ENCODE measurements at places on chromosomes 1 and 21.
A peak's percentile ranks its signal among the peaks of the same experiment; 100 is the strongest.

DNA sequence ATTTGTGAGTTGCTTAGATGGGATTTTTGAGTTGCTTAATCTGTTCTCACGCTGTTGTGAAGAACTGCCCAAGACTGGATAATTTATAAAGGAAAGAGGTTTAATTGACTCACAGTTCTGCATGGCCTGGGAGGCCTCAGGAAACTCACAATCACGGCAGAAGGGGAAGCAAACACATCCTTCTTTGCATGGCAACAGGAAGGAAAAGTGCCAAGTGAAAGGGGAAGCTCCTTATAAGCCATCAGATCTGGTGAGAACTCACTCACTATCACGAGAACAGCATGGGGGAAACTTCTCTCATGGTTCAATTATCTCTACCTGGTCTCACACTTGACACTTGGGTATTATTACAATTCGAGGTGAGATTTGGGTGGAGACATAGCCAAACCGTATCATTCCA is 10.3 kb downstream of the CLIC6 start:
- no peak for DNase-seq

DNA sequence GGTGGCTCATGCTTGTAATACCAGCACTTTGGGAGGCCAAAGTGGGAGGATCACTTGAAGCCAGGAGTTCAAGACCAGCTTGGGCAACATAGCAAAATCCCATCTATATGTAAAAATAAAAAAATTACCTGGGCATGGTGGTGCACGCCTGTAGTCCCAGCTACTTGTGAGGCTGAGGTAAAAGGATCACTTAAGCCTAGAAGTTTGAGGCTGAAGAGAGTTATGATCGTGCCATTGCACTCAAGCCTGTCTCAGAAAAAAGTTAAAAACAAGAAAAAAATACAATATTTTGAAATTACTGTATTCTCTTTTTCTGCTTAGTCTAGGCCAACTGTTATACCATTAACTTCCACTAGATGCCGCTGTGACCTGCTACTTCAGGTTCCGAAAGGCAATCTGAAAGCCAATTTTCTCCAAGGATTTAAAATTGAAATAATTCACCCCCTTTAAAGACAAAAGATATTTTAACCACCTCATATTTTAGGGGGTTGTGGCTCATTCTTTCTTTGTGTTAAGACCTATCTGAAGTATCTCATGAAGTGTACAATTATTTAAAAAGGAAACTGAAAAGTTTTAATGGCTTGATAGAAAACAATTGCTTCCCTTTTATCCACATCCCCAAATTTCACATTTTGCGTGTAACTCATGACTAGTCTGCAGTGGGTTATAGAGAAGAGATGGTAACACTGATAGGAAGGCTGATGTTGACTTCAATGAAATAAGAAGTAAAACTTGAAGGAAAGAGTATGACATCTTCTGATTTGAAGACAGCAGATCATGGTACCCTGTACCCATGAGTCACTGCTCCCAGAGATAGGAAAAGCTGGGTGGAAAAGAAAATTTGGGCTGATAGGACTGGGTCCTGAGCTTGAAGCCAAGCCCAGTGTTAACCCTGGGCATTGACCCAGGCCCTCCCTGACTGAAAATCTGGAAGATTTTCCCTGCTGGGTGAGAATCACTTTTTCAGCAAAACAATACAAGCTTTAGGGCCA is 24.4 kb upstream of the CLDN14 start:
- no peak for DNase-seq

DNA sequence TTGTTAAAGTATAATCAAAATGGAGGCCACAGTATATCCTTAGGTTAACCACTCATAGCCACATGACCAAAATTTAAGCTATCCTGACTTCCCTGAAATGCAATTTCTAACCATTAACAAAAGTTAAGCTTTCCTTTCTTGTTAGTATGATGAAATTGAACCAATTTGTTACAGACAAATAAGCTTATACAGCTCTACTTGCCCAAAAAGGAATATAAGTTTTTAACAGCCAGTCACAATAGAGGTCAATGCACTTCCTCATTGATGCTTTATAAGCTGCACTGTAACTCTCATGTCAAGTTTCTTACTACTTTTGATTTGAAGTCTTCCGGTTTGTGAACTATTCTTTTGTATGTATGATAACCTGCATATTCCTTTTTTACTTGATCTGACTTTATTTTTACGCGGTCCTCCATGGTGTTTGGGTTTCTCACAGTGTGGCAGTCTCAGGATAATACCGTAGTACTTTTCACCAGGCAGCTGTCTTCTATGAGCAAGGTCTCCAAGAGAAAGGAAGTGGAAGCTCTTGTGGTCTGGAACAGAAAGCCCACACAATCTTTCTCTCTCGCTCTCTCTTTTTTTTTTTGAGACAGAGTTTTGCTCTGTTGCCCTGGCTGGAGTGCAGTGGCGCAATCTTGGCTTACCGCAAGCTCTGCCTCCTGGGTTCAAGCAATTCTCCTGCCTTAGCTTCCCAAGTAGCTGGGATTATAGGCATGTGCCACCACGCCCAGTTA is 331.6 kb downstream of the SRGAP2C start:
- no peak for DNase-seq

- no peak for DNase-seq
Observed at GRCh38 chr1:155801149-155801548, 55.9 kb downstream of the GON4L start.

DNA sequence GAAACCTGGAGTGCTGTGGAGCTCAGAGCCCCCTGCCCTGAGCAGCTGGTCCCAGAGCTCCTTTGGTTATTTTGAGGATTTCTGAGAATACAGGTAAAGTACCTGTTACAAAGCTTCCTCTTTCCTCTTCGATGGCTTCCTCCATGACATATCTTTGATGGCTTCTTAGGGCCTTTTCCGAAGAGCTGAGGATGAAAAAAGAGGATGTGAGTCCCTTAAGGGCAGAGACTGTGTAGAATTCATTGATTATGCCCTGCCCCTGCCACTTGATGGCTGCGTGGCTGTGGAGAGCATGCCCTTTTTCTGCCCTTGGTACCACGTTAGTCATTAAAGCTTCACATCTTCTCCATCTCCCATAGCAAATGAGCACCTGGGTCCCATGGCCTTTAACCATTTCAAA is 14.2 kb downstream of the TEX35 start:
- DNase-seq: no peak

GRCh38 chr1:200242110-200243041 is 167.5 kb downstream of the ZNF281 start:
- DNase-seq: no peak

GRCh38 chr1:55196433-55197035 is 18.6 kb downstream of the USP24 start:
- DNase-seq: no peak

DNA sequence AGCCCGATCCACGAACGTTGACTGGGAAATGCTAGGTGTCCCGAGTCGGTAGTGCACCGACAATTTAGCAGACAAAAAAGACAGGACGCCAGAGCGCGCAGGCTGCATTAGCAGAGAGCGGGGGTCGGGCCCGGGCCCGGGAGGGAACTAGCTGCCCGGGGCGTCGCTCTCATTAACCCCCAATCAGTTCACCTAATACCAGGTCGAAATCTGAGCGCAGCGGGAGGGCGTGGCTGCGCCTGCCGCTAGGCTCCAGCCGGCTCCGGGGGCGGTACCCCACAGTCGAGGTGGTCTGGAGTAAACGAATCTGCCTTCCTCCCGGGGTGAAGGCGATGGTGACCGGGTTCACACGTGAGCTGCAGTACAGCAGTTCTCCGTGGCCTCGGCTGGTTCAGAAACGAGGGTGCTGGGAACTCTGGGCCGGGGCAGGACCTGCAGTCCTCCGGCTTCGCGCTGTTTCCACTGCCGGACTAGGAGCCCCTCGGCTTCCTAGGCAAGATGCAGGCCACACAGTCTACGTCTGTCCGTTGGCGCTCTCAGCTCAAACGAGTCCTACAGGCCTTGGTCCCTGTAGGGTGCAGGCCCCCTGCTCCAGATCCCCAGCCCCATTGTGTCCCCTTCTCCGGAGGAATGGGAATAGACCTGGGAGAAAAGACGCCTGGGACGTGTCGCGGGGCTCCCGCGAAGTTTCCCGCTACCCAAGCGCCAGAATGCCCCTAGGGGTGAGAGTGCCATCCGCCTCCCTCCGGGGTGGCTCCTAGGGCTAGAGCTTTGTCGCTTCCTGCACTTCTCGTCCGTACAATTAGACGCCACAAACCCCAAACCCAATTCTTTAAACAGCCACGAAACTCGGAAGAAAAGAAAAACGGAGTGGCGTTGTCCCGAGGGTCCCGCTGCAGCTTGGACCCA is 2.0 kb downstream of the GFI1 start:
- DNase-seq: peak; percentile 52

GRCh38 chr1:35426097-35426586 is 131.1 kb downstream of the KIAA0319L start:
- DNase-seq: no peak

- no peak for DNase-seq
Observed at GRCh38 chr1:11806307-11806936, 431 bp downstream of the CLCN6 start.

All from GM12891 (cell line).